Eye (tissue), 1 donor: ENCODE measurements at places on chromosomes 12 and 14.
A peak's percentile ranks its signal among the peaks of the same experiment; 100 is the strongest.

DNA sequence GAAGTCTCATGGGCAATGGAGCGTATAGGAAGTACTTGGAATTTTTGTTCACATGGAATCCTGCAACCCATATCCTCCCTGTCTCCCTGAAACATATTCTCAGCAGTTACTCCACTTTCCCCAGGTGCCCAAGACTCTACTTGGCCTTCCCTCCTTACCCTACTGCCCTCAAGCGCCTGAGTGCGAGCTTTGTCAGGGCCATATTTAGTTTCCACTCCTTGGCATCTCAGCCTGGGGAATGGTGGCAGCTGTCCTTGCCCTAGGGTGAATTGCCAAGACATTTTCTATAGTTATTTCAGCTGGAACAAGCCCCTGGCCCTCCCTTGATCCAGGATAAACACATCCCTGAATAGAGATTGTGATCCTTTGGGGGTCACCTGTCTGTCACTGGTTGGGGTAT lies 569.3 kb upstream of the LRFN5 start:
- DNase-seq: no peak

- no peak for DNase-seq
Observed at GRCh38 chr14:59195912-59196311, 7.4 kb downstream of the DAAM1 start.

DNA sequence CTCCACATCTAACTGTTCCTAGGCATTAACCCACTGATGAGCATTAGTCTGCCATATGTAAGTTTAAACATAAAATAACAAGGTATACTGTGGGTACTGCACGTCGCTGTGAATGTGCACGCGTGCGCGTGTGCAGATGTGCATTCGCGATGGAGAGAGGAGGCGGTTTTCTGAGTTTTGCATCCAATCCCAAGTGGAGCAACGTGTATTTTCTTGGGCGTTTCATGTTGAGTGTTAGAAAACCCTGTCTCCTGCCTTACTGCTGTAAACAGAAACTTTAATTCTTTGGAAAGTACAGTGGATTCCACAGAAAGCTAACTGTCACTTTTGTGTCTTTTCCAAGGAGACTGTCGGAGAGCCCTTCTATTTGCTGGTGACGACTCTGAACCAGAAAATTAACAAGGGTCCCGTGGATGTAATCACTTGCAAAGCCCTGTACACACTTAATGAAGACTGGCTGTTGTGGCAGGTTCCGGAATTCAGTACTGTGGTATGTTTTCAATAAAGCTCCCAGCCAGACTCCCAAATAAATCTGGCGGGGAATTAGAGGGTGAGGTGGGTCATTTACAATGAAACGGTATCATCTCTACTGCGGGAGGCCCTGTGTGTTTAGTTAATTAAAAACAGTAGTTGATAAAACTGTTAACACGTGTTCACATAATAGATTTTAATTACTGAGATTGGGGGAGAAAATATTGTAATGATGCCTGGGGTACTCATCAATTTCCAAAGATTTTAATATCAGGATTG lies 116.5 kb downstream of the PLXNC1 start:
- peak; percentile 50 for DNase-seq

GRCh38 chr12:40446385-40446784 lies 221.6 kb downstream of the LRRK2 start:
- peak; percentile 40 for DNase-seq

DNA sequence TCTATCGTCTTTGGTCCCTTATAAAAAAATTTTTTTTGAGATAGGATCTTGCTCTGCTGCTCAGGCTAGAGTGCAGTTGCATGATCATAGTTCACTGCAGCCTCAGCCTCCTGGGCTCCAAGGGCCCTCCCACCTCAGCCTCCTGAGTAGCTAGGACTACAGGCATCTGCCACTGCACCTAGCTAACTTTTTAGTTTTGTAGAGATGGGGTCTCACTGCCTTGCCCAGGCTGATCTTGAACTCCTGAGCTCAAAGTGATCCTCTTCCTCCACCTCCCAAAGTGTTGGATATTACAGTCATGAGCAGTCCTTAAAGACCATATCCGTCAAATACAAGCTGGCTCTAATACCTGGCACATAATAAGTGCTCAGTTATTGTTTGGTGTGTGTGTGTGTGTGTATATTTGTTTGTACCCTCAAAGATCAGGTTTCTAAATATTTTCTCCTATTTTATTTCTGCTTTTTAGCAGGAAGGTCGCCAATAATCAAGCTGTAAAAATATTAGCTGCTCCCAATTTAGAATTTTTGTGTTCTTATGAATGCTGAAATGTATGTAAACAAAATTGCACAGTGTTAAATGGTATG lies 30.5 kb downstream of the SRGAP1 start:
- DNase-seq: no peak

- DNase-seq: no peak
Observed at GRCh38 chr14:30264161-30264560, 294.8 kb upstream of the G2E3 start.

DNA sequence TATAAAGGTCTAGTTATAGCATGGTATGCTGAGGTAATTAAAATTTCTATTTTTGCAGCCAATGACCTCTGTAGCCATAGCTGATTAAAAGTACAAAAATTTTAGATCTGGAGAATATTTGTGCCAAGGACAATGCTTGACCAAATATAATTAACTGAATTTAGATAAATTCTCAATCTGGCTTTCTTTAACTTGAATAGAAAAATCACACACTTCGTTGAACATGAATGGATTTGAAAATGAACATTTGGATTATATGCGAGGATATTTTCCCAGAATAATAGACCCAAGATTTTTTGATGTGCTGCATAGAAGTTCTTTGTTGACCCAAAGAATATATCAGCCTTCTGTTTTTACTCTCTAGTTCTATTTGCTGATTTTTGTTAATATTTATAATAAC lies 38.4 kb upstream of the G2E3 start:
- peak; percentile 55 for DNase-seq

DNA sequence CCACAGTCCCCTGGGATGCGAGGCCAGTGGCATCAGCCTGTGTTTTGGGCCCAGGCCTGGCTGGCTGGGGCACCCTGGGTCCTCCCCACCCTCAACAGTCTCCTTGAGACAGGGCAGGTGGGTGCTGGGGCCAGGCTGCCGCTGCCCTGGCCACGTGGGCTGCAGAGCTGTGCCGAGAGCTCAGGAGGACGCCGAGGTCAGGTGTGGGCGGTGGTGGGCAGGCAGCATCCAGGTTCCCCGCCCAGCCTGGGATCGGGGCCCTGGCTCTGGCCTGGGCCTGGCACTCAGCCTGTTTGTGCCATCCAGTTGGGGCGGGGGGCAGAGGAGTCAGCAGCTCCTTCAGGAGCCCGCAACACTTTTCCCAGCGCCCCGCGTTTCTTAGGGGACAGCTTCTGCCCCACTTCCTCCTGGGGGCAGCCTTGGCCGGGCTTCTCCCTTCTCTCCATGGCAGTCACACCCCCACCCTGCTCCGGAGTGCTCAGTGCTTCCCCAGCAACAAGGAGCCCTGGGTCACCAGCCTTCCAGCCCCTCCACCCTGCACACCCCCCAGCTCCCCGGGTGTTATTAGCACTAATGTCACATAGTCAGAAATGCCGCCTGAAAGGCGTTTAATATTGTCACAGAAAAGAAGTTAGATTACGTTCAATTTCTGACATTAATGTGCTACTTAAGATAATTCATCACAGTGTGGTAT lies 30.8 kb downstream of the KIF26A start:
- DNase-seq: no peak

- no peak for DNase-seq
Observed at GRCh38 chr12:75658901-75659823, 147.8 kb upstream of the KRR1 start.
